CD4-positive, alpha-beta T cell treated with Interleukin-1 beta for 1 hour (primary cell): ENCODE measurements at places on chromosomes 6 and 20.

DNA sequence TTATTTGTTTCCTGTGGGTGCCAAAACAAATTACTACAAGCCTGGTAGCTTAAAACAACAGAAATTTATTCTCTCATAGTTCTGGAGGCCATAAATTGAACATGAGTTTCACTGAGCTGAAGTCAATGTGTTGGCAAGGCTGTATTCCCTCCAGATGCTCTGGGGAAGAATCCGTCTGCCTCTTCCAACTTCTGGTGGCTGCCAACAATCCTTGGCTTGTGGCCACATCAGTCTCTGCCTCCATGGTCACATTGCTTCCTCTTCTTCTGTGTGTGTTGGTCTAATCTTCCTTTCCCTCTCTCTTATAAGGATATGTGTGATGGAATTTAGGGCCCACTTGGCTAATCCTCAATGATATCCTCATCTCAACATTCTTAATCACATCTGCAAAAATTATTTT is 92.8 kb upstream of the EPB41L1 start:
- DNase-seq: no peak

GRCh38 chr6:161301338-161301737 is 27.5 kb upstream of the AGPAT4 start:
- no peak for DNase-seq

DNA sequence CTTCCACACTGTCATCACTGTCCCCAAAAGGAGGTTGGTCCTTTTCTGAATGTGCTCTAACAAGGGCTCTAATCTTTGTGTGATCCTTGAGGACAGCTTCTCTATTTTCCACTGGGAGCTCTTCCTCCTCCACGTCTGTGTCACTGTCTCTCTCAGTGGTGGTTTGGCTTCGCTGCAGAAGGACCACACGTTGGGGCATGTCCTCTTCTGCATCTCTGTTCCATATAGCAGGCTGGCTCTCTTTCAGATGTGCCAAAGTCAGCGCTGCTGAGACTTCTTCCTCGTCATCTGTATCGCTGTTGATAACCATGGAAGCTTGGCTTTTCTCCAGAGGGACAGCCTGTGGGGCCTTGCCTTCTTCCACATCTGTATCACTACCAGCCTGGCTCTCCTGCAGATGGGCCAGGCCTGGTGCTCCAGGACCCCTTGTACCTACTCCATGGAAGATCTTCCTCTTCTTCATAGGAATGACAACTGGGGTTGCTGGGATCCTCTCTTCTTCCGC is 4.6 kb downstream of the MDC1 start:
- no peak for DNase-seq

DNA sequence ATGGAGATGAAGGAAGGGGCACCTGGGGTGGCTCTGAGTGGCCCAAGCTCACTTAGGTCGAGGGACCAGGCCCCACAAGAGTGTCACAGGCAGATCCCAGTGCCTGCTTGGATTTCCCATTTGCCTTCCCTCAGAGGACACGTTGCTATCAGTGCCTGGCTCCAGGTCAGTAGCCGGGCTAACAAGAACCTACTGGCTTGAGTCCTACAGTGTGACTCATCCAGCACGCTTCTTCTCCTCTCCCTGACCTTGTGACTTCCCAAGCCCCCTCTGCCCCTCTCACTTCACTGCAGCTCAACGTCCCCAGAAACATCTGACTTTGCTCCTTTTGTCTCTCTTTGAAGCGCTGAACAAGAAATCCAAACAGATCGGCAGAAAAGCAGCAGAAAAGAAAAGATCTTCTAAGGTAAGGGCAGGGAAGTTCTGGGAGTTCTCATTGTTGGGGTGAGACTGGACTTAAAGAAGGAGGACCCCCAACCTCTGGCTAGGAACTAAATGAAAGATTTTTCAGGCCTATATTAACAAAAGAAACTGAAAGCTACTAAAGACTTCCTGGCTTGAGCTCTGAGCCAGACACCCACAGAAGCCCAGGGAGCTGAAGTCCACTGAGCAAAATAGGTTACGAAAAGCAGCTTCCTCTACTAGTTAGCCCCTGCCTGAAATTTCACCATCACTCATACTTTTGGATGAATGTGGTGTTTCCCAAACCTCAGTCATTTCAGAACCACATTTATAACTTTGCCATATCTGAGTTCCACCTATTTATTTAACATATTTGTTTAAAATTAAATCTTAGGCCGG is 21.5 kb downstream of the ASIP start:
- DNase-seq: no peak

DNA sequence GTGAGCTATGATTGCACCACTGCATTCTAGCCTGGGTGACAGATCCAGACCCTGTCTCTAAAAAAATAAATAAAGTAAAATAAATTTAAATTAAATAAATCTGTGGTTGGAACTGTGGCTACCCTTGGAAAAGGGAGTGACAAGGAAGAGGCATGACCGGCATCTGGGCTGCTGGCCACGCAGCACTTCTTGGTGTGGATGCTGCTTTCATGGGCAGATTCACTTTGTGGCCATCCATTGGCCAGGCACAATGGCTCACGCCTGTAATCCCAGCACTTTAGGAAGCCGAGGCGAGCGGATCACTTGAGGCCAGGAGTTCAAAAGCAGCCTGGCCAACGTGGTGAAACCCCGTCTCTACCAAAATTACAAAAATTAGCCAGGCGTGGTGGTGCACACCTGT is 16.1 kb downstream of the EBF4 start:
- DNase-seq: no peak

- no peak for DNase-seq
These were observed 13.8 kb downstream of the SIGLEC1 start for GRCh38 chr20:3698591-3699001.

GRCh38 chr6:89974834-89975233 is 80.6 kb downstream of the GJA10 start:
- no peak for DNase-seq

DNA sequence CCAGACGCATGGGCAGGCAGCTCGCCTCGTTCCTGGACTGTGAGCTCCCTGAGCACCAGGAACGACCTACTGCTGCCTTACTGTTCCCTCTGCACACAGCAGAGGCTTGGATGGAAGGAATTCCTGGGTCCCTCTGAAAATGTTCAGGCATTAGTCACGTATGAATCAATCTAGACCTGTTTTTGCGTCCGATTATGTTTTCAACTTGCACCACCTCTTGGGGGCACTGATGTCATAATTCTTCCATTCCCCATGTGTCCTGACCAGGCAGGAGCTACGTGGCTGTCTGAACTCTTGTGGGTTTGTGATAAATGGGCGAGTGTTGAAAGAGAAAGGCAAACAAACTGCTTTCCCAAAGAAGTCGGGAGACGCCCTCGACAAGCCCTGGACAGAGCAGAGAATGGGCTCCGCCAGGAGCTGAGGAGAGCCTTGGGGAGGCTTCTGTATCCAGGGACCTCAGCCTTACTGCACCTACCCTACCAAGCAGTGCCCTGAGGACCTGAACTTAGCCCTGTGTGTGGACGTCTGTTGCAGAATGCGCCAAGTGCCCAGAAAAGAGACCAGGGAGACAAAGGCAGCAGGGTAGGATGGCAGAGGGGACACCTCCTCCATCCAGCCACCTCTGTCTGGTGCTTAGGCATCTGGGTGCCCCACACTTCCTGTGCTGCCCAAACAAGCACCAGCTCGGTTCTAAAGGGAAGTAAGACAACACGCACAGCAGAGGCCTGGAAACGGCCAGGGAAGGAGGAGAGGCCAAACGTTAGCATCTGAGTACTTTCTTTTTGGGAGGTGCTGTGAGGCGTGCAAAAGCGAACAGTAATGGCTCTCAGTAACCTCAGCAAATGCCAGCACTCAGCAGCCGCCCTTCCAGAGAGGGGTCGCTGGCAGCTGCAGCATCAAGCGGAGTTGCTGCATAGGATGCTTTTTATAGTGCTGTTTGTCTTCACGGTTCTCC is 124.2 kb downstream of the LY86 start:
- DNase-seq: peak; percentile 22

DNA sequence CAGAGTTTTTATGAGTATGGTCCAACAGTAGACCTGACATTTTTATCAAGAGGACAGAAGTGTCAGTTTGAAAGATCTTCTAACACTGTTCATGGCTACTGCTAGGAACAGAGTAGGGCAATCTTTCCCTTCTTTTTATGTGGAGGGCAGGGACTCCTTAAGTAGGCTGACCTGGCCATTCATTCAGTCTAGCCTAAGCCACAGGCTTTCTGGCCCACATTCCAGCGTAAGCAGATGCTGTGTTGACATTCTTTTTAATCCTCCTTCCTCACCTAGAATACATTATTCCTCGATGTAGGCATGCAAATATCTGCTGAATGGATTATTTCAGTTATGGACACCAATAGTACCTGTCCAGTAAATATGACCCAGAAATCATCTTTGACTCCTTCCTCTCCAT is 188.3 kb downstream of the ATXN1 start:
- no peak for DNase-seq

DNA sequence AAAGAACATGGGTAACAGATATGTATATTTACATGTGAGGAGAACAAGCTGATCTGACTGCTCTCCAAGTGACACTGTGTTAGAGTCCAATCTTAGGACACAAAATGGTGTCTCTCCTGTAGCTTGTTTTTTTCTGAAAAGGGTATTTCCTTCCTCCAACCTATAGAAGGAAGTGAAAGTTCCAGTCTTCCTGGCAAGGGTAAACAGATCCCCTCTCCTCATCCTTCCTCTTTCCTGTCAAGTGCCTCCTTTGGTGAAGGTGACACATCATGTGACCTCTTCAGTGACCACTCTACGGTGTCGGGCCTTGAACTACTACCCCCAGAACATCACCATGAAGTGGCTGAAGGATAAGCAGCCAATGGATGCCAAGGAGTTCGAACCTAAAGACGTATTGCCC is 5.2 kb downstream of the HFE start:
- no peak for DNase-seq

DNA sequence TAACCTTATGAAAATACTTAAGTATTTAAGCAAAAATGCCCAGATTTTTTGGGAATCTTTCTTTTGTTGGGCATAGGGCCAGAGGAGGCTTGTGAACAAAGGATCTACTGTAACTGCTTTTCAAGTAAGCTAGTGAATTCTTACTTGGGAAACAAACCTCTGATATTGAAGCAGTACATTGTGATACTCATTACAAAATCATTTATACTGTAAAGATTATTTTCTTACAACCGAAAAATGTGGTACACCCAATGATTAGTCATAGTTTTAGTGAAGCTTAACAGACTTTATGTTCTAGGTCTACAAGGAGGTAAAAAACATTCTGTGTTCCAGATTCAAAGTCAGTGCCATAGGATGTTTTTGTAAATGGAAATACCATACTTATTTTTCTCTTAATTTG is 272.9 kb upstream of the KCNQ5 start:
- no peak for DNase-seq

GRCh38 chr20:37643400-37643799 is 50.4 kb upstream of the CTNNBL1 start:
- no peak for DNase-seq

- no peak for DNase-seq
These were observed 133.2 kb upstream of the JAG1 start for GRCh38 chr20:10807013-10807412.

DNA sequence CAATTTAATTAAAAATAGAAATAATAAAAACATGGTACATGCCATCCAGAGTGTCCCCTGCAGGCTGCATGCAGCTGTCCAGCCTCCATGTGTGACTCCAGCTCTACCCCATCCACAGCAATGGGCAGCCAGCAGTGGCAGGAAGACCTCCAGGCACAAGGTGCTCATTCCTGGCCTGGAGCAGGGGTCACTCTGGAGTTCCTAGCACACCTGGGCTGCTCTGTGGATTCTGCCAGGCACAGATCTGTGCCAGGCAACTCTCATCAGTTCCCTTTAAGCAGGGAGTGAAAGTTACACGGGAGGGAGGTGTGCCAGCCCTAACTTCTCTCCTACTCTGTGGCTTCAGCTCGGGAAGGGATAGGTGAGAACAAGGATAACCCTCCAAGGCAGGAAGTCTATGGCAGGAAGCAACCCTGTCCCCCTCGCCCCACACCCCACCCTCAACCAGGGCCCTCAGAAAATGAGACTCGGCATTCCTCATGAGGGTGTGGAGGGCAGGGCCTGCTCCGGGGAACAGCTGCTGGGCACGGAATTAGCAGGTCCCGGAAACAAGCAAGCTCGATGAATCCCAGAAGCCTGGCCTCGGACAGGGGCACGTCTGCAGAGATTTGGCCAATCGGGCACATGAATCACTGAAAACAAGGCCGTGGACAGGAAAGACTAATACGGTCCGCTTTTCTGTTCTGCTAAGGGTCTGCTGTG is 10.0 kb downstream of the JPH2 start:
- DNase-seq: no peak

GRCh38 chr6:31966506-31966905 is 5.4 kb downstream of the DXO start:
- DNase-seq: no peak

- DNase-seq: no peak
These were observed 103.6 kb upstream of the NXT1 start for GRCh38 chr20:23246717-23247664.

DNA sequence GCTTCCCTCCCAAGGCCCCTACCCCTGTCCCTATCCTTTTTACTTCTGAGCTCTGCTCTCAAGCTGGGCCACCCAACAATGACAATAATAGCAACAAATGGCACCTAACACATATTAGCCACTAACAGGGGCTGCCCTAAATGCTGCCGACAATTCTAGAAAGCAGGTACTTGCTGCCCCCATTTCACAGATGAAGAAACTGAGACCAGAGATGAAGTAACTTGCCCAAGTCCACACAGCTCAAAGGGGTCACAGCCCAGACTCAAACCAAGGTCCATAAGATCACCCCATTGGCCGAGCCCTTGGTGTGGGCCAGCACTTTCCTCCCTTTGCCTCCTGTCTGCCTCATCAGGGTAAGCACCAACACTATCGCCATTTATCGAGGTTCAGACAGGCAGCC is 12.0 kb downstream of the BNIP5 start:
- no peak for DNase-seq

- no peak for DNase-seq
These were observed 132.5 kb downstream of the ZFAND3 start for GRCh38 chr6:37952027-37952426.

DNA sequence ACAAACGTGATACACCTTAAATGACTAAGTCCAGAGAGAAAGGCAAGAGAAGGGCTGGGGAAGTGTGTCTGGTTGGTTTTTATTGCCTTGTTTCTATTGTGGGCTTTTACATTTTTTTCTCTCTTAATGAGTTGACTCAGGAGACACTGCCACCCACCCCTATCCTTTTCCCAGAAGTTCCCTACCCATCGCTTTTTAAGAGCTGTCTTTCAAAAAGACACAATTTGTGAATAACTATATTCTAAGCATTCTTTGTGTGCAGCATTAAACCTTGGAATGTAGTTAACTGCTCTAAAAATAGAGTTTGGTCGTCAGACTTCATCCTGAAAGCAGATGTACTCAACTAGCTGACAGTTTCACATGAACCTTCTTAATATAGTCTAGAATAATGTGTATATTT is 174.9 kb downstream of the ISM1 start:
- DNase-seq: no peak

GRCh38 chr6:31794866-31795615 is 511 bp downstream of the VARS1 start:
- DNase-seq: no peak
